Activated naive CD8-positive, alpha-beta T cell treated with anti-CD3 and anti-CD28 coated beads, Interleukin-2, amount 50 U/mL, for 24 hours (primary cell): ENCODE measurements at places on chromosomes 1 and 21.

DNA sequence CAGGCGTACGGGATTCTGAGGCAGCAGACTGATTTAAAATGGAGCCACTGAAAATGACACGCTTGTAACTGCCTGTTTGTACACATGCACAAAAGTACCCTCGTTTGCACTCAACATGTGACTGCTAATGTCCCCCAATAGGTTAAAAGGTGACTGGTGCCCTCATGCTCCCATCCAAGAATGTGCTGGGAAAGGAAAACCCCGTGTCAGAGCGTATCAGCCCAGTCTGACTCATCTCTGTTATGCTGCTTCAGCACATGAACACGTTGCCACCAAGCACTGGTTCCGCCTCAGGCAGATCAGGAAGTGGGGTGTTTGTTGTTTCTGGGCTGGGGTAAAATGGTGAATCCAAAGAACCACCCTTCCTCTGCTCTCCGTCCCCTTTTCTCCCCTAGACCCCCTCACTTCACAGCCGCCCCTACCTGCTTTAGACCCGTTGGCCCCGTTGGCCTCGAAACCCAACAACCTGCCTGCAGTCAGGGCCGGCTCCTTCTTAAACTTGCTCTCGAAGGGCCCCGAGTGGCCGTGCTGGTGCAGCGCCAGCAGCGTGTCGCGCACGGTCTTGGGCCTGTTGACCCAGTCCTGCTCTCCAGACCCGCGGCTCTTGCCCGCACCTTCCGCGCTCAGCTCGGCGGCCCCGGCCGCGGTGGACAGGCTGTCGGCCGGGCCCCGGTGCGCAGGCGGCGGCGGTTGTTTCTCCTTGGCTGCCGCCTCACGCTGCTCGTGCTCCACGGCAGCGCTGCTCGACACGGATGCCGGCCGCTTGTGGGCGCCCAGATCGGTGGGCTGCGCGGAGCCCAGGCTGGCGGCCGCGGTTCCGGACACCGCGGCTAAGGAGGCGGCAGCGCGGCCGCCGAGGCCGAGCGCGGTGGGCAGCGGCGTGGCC, 1.7 kb downstream of the IRF2BP2 start:
- peak overlapping the region; percentile 99 for H3K27ac ChIP-seq
- H3K36me3 ChIP-seq, result peaks cover 49% of the 10 kb centered on the region
- H3K4me3 ChIP-seq, result peak overlapping the region; percentile 93
- peak; percentile 70 for DNase-seq
- H3K27me3 ChIP-seq, result peaks cover 6% of the 10 kb centered on the region
- H3K4me1 ChIP-seq, result peaks cover 62% of the 10 kb centered on the region

DNA sequence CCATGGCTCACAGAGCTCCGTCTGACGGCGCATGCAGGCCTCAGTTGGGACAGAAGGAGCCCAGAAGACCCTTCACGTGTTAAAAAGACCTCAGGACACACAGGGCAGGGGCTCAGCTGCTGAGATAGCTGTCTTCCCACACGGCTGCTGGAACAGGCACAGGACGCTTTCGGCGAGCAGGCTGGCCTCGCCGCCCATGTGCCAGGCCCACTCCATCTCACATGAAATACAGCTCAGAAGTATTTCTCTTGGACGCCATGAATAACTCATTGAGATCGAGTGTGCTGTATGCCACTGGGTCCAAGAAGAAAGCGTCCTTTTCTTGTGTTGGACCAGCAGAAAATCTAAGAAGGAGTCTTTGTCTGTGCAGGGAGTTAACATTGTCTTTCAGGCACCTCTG, 69.6 kb downstream of the SIM2 start:
- peaks cover 7% of the 10 kb centered on the region for H3K36me3 ChIP-seq
- DNase-seq, result no peak
- H3K4me3 ChIP-seq, result no peak overlapping the region
- no peak overlapping the region for H3K27ac ChIP-seq

- no peaks in the 10 kb centered on the region for H3K27me3 ChIP-seq
- H3K4me1 ChIP-seq, result peaks cover 18% of the 10 kb centered on the region
- H3K4me3 ChIP-seq, result no peak overlapping the region
- H3K27ac ChIP-seq, result peak overlapping the region; percentile 21
- DNase-seq, result no peak
These were observed 44.1 kb upstream of the GLIS1 start for GRCh38 chr1:53783056-53783455.

DNA sequence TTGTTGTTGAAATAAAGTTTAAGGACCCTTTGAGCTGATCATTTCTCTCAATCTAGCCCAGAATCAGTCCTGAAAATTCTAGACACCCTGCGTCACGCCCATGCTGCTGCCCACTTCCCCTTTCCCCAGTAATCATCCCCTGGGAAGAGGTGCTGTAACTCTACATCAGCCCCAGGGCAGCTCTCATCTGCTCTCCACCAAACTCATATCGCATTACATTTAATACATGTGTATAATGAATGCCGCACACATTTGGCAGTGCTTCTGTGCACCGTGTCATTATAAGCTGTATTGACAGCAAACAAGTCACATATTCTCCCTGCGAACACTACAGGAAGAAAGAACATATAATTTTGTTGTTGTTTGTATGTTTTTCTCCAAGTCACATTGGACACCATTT, 539.7 kb upstream of the DAB1 start:
- no peaks in the 10 kb centered on the region for H3K27me3 ChIP-seq
- H3K36me3 ChIP-seq, result no peaks in the 10 kb centered on the region
- H3K27ac ChIP-seq, result no peak overlapping the region
- no peak overlapping the region for H3K4me3 ChIP-seq
- no peak for DNase-seq

GRCh38 chr1:91894036-91894761, 8.2 kb upstream of the TGFBR3 start:
- peaks cover 4% of the 10 kb centered on the region for H3K36me3 ChIP-seq
- H3K4me1 ChIP-seq, result peaks cover 52% of the 10 kb centered on the region
- DNase-seq, result no peak
- no peak overlapping the region for H3K27ac ChIP-seq

- H3K27ac ChIP-seq, result no peak overlapping the region
- no peaks in the 10 kb centered on the region for H3K36me3 ChIP-seq
- H3K4me1 ChIP-seq, result peaks cover 6% of the 10 kb centered on the region
- no peak for DNase-seq
- H3K27me3 ChIP-seq, result peaks cover 4% of the 10 kb centered on the region
These were observed 38.7 kb downstream of the VTCN1 start for GRCh38 chr1:117171900-117172511.

- H3K4me1 ChIP-seq, result no peaks in the 10 kb centered on the region
- no peaks in the 10 kb centered on the region for H3K36me3 ChIP-seq
- no peak for DNase-seq
- H3K27ac ChIP-seq, result no peak overlapping the region
- H3K27me3 ChIP-seq, result peaks cover 2% of the 10 kb centered on the region
- H3K4me3 ChIP-seq, result no peak overlapping the region
These were observed 150.3 kb downstream of the IFI44 start for GRCh38 chr1:78799926-78800325.

DNA sequence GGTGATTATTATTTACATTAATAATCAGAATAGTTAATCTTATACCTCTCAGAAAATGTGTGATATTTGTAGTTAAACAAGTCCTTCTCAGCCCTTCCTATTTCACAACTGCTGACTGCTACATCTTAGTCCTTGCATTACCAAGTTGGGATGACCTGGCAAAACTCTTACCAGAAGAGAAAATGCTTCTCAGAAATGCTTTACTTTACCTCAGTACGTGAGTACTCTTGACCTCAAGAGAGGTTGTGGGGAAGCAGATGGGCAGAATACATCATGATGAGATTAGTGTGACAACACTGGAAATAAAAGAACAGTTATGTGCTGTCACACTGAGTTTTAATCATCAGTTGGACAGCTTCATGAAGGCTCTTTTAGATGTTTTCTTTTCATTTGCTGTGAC, 16.2 kb downstream of the CFAP126 start:
- no peak overlapping the region for H3K4me3 ChIP-seq
- peaks cover 3% of the 10 kb centered on the region for H3K4me1 ChIP-seq
- H3K27ac ChIP-seq, result no peak overlapping the region
- H3K36me3 ChIP-seq, result peaks cover 24% of the 10 kb centered on the region
- H3K27me3 ChIP-seq, result no peaks in the 10 kb centered on the region

DNA sequence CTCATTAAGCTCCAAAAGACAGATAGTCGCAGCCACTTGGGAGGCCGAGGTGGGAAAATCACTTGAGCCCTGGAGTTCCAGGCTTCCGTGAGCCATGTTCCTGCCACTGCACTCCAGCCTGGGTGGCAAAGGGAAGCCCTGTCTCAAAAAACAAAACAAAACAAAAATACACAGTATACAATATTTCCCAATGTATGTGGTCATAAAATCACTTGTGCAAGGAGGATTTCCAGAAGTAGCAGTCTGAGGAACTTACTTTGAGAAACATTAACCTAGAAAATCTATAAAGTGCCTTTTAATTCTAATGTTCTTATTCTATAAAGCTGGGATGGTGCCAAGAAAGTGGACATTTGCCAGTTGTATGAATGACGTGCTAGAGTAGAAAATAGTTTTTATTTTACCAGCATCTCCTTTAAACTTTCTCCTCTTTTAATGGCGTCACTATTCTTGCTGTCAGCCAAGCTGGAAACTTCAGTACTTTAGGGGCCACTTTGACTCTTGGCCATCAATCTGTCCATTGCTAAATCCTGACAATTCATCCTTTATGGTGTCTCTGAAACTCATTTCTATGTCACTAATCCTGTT, 22.5 kb downstream of the FAM177B start:
- H3K4me3 ChIP-seq, result no peak overlapping the region
- peaks cover 2% of the 10 kb centered on the region for H3K36me3 ChIP-seq
- no peaks in the 10 kb centered on the region for H3K27me3 ChIP-seq
- no peak overlapping the region for H3K27ac ChIP-seq
- H3K4me1 ChIP-seq, result no peaks in the 10 kb centered on the region

- H3K36me3 ChIP-seq, result no peaks in the 10 kb centered on the region
- no peaks in the 10 kb centered on the region for H3K27me3 ChIP-seq
- H3K27ac ChIP-seq, result no peak overlapping the region
- H3K4me3 ChIP-seq, result no peak overlapping the region
These were observed 3.0 kb downstream of the EPS8L3 start for GRCh38 chr1:109760581-109761226.

DNA sequence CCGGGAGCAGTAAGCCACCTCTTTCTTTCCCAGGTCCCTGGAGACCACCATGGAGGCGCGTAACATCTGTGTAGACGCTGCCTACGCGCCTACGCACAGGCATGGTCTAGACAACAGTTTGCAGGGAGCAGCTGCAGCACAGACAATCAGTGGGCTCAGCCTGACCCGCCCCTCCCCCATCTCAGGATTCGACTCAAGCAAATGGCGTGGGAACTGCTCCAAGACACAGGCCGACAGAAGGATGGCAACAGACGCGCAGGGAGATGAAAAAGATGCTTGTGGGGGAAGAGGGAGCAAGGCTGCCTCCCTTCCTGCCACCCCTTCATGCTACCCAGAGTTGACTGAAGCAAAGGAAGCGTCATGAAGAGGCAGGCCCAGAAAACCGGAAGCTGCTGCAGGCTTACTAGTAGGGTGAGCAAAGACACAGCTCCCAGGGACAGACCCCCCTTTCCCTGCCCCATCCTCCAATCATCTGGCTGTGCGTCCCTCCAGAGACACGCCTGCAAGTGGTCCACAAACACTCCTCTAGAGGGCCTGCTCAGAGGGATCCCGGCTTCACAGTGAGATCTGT, 19.5 kb downstream of the STK40 start:
- no peak overlapping the region for H3K4me3 ChIP-seq
- peaks cover 45% of the 10 kb centered on the region for H3K4me1 ChIP-seq
- H3K27me3 ChIP-seq, result no peaks in the 10 kb centered on the region
- DNase-seq, result peak; percentile 40
- peaks cover 11% of the 10 kb centered on the region for H3K36me3 ChIP-seq

DNA sequence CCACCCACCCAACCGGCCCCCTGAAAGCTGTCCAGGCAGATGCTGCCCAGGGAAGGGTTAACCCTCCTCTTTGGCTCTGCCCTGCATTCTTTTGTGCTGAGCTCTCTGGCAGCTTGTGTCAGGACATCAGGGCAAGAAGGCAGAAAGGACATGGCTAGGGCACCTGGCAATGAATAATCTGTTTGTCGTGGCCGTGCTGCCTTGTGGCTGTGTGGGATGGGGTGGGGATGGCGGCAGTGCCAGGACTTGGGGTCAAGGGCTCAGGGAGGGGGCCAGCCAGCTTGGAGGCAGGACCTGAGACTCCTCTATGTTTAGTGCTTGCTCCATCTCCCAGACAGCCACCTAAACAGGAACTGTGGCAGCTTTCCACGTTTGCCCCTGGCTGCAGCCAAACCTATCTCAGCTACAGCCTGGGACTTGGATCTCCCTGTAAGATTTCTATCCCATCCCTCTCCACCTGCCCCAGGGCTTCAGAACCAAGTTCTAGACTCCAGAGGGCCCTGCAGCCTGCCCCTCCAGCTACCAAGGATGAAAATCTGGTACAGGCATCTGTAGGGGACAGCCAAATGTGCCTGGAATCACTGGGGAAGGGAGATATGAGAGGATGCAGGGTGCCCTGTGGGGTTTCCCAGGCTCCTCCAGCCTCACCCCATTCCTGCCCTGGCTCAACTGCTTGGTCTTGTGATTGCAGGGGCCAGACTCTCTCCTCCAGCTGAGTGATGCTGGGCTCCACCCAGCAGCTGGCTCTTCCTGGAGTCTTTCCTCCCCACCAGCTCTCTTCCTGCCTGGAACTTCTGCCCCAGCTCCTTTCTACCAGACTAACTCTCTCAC, 9.6 kb upstream of the GPR37L1 start:
- DNase-seq, result no peak
- H3K4me3 ChIP-seq, result no peak overlapping the region
- no peaks in the 10 kb centered on the region for H3K4me1 ChIP-seq
- H3K27ac ChIP-seq, result no peak overlapping the region
- peaks cover 2% of the 10 kb centered on the region for H3K27me3 ChIP-seq

- no peaks in the 10 kb centered on the region for H3K36me3 ChIP-seq
- H3K4me3 ChIP-seq, result no peak overlapping the region
- H3K27me3 ChIP-seq, result no peaks in the 10 kb centered on the region
- no peak overlapping the region for H3K27ac ChIP-seq
These were observed 7.6 kb upstream of the TIE1 start for GRCh38 chr1:43293176-43293575.

DNA sequence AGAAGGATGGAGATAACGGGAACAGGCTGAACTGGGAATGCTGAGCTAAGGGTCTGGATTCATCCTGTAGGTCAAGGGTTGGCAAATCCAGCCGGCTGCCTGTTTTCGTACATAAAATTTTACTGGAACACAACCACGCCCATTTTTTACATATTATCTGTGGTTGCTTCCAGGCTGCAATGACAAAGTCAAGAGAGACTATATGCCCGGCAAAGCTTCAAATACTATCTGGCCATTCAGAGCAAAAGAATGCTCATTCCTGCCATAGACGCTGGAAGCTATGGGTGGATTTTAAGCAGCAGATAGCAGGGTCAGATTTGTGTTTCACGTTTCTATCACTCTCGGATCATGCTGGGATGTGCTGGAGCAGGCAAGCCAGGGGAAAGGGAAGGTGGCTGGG, 137.9 kb upstream of the EDN2 start:
- no peak for DNase-seq
- H3K4me1 ChIP-seq, result peaks cover 57% of the 10 kb centered on the region
- peak overlapping the region; percentile 73 for H3K27ac ChIP-seq
- peaks cover 59% of the 10 kb centered on the region for H3K36me3 ChIP-seq
- H3K4me3 ChIP-seq, result no peak overlapping the region
- no peaks in the 10 kb centered on the region for H3K27me3 ChIP-seq

- H3K4me3 ChIP-seq, result no peak overlapping the region
- H3K4me1 ChIP-seq, result peaks cover 2% of the 10 kb centered on the region
- H3K36me3 ChIP-seq, result no peaks in the 10 kb centered on the region
- H3K27me3 ChIP-seq, result peaks cover 2% of the 10 kb centered on the region
These were observed 92.9 kb downstream of the C21orf91 start for GRCh38 chr21:17726047-17726829.
